ENCODE measurements at places on chromosomes 3 and 15.
A peak's percentile ranks its signal among the peaks of the same experiment; 100 is the strongest.

GRCh38 chr3:185737020-185737419, 87.8 kb downstream of the IGF2BP2 start:
- no peak for DNase-seq

DNA sequence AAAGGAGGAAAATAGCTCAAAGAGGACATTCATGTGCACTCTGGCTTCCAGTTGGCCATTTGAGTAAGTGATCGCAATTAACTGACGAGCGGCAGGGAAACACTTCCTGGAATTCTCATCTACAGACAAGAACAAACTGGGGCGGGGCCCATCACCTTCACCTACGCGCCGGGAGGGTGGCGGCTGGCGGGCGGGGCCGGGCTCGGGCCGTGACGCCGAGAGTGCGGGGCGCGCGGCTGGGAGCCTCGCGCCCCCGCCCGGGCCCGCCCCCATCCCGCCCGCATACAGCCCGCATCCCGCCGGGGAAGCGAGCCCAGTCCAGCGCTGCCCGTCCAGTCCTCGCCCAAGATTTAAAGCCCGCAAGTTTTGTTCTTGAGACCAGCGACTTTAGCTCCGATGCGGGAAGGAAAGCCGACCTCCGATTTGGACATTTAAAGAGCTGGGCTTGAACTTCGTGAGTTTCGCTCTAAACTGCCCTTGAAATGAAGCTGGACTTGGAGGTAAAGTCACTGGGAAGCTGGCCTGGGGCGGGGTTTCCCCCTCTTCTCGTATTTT, at the start of gene B3GNT5:
Gene B3GNT5 (plus strand): TSS at position 281 of the 555 bp plus-strand sequence. CDS start 16,546 bp downstream, outside the sequence.
- peak; percentile 69 for DNase-seq

DNA sequence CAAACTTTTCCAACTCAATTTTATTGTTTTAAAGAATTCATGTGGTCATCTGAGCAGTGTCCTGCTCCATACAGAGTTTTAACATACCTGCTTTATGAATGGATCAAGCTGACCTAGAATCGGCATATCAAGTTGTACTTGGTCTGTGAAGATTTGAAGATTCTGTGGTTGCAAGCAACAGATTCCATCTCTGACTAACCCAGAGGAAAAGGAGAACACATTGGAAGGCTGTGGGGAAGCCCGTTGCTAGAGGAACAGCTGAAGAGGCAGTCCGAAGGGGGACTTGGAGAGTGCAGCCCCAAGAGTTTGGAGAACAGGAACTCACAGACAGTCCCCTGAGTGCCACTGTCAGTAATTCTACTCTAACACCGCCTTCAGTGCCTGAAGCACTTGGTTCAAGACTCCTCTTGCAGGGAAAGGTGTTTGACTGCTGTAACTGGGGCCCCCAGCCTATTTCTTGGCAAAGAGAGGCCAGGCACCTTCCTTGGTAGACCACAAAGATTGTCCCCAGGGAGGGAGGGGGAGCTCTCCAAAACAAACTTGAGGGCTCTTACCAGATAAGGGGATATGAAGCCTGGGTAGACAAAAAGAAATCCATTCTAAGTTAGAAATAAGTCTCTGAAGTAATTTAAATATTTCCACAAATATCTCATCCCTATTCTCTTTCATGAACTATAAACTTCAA, 88.8 kb downstream of the LARS2 start:
- DNase-seq = no peak

DNA sequence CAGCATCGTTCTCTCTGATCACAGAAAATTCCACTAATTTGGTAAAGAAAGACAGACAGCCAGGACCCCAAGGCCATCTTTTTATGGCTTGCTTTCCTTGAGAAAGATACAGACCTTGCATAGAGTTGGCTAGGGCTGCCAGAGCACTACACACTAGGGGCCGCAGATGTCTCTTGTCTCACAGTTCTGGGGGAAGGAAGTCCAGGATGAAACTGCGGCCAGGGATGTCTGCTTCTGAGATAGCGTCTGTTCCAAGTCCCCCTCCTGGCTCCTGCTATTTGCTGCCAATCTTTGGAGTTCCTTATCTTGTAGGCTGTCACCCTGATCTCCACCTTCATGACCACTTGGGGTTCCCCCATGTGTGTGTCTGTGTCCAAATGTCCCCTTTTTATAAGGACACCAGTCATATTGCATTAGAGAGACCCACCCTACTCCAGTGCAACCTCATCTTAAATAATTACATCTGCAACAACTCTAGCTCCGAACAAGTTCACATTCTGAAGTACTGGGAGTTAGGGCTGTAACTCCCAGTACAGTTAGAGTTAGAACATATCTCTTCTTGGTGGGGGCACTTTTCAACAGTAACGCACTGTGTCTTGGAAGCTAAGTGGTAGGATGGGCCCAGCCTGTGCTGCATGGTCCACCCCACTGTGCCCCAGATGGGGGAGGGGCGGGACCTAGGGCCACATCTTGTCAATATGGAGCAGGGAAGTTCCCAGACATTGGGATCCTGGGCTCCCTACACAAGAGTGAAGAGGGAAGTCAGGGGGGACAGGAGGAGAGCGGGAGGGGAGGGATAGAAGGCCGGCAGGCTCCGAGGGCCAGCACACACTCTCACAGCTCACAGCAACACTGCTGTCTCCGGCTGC, 42.2 kb downstream of the KLF15 start:
- no peak for DNase-seq

DNA sequence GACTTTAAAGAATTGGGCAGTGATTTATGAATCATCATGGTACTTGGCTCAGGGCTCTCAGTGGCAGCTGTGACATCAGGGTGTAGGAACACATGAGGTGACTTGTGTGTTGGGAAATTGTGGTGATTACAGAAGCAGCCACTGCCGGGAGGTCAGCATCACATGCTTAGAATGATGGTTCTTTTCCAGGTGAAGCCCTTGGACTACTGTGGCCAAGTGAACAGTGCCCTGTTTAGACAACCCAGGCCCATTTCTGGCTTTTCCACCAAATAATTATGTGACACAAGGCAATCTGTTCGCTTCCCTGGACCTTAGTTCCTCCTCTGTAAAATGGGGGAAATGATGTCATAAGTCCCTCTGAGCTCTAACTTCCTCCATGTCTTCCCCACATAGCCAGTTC, 139.7 kb upstream of the ROPN1 start:
- DNase-seq = peak; percentile 51

- DNase-seq = no peak
Observed at GRCh38 chr3:152349392-152349791, 80.7 kb downstream of the MBNL1 start.

- no peak for DNase-seq
Observed at GRCh38 chr15:81442454-81442853, 68.4 kb upstream of the TMC3 start.

- no peak for DNase-seq
Observed at GRCh38 chr3:100080573-100080972, 33.7 kb downstream of the FILIP1L start.

GRCh38 chr3:179036226-179036625, 35.4 kb downstream of the ZMAT3 start:
- DNase-seq = no peak

GRCh38 chr15:66196602-66197001, 56.9 kb downstream of the MEGF11 start:
- no peak for DNase-seq

DNA sequence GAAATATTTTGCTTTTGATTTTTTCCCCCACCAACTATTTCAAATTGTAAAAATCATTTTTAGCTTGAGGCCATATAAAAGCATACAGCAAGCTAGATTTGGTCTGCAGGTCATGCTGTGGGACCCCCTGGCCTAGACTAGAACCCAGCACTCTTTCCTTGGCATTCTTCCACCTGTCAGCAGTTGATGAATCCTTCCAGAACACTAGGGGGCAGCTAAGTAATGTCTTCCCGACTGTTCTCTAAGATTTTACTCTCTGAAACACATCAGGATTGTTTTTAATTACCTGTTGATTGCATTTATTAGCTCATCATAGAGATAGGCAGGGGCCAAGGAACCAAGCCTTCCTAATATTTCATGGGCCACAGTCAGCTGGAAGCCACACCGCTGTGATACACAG, 174.5 kb downstream of the CACNA1D start:
- DNase-seq = no peak

DNA sequence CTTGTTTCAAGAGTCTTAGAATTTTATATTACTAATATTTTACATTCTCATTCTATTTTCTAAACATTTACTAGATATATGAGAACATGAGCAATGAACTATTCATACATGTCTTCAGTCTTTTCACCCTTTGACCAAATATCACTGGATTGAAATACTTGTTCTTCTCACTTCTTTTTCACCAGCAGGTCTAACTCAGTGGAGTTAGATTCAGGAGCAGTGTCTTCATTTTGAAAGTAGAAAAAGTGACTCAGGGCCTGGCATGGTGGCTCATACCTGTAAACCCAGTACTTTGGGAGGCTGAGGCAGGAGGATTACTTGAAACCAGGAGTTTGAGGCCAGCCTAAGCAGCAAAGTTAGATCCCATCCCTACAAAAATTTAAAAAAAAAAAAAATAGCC, 70.8 kb downstream of the USP13 start:
- DNase-seq = no peak
